ENCODE measurements at places on chromosomes 1 and 21.

GRCh38 chr1:41840592-41841246 is 78.0 kb downstream of the HIVEP3 start:
- DNase-seq: no peak

DNA sequence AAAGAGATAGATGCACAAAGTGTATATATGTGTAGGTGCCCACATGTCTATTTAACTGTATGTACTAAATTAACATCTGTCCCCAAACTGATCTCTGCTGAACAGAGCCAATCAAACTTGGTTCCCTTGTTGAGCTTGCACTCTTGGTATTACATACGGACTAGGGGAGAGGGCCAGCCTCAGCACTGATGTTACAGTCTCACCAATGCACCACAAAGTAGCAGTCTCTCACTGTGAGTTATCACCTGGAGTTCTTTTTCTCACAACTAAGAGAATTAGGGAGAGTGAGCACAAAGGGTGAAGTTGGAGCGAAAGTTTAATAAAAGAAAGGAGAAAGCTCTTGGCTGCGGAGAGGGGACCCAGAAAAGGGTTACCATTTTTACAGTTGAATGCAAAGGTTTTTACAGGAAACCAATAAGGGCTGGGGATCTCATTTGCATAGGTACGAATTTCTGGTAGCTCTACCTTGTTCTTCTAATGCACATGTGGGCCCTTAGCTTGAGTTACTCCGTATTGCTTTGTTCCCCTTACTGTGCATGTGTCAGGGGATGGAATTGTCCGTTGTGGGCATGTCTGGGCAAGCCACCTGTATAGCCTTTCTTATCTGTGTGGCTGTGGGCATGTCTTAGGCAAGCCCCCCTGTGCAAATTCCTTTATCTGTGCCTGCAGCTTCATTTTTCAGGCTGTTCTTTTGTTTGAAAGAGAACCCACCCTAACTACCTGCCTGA is 13.3 kb upstream of the CHI3L2 start:
- DNase-seq: no peak

DNA sequence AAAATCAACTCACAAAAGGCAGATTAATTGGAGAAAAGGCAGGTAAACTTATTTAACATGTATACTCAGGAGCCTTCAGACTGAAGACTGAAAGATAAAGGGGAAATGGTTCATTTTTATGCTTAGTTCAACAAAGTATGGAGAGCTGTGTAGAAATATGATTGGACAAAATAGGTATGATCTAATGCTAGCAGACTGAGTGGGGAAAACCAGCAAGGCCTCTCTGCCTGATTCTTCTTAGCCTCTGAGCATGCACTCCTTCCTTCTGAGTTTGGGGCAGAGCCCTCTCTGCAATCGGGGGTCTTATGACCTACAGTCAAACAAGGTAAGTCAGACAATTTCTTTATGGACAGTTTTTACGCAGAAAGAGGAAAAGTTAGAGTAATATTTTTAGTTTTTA is 38.8 kb upstream of the SUCO start:
- DNase-seq: no peak

GRCh38 chr1:79472067-79472656 is 465.6 kb upstream of the ADGRL4 start:
- DNase-seq: no peak

DNA sequence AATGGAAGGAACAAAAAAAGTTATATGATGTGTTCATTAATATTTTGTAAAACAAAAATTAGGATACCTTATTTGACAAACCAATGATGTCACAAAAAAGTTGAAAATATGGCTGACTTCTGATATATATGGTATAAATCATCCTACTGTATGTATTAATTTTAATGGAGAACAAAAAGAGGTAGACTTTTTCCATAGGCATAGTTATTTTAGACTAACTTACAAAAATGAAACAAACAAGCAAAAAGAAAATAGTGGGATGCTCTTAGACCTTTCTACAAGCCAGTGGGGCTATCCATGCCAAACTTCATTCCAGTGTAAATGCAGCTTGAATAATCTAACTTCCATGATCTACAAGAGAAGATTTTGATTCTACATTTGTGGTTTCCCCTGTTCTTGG is 522 bp upstream of the SPTA1 start:
- no peak for DNase-seq

DNA sequence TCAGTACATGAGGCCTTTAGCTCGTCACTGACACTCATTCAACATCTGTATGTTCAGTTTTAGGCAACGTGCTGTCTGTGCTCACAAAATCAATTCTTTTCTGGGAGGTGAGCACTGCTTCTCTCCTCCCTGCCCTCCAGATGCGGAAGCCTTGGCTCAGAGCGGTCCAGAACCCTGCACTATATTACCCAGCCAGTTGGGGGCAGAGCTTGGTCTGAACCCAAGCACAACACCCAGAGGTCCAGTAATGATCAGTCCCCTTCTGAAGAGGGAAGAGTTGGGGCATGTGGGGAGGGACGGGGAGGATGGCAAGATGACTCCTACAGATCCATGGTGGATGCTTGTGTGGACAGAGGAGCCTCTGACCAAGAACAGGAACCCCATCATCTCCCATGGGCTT is 5.6 kb upstream of the DSCAM start:
- DNase-seq: no peak

DNA sequence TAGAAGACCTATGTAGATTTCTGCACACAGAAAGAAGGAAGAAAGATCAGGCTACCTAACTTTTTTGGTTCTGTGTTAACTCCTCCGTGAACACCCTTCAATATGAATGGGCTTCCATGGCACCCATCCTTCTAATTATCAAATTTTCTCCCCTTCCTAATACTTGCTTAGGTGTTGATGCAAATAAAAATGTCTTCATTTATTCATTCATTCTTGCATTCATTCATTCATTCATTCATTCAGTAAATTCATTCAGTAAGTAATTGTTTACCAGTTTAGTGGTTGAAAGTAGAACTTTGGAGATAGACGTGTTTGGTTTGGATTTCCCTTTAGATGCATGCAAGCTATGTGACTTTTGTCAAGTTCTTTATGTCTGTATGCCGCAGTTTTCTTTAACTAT is 4.6 kb downstream of the CHI3L2 start:
- DNase-seq: no peak

DNA sequence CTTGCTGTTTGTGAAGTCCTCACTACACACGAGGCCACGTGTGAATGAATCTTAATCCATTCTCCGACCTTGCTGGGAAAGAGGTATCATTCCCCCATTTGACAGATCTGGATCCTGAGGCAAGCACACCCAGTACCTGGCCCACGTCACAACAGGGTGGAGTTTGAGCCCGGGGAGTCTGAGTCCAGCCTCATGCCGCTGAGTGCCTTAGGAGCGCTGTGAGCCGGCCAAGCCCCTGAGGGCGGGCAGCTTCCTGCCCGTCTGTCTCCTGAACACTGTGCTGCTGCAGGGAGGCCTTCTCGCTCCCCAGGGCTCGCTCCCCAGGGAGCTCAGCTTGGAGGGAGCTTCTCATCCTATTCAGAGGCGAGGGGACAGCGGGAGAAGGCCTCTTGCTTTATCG is 29.7 kb downstream of the SLC45A1 start:
- DNase-seq: no peak

DNA sequence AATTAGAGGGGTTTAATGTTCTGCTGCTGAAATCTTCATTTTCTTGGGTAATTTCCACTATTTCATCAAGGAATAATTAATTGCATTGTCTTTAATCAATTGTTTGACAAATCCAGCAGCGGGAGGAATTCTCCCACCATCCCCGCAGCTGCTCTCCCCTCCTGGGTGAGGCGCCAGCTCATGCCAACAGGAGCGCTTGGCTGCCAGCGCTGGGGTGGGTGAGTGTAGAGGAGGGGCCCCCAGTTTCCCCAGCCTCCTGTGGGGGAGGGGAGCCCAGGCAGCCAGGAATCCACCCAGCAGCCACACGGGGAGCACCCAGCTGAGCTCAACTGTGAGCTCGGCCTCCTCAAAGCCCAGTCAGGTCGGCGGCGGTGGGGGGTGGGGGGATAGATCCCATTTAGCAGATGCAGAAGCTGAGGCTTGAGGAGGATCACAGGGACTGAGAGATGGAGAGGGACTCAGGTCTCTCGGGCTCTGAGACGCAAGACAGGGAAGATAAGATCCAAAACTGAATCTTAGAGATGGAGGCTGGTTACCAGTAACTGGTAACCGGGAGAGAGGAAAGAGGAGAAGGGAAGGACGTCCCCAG is 46.5 kb downstream of the FOXO6 start:
- no peak for DNase-seq

- DNase-seq: no peak
These were observed 108.7 kb downstream of the KCNJ15 start for GRCh38 chr21:38365521-38365920.

DNA sequence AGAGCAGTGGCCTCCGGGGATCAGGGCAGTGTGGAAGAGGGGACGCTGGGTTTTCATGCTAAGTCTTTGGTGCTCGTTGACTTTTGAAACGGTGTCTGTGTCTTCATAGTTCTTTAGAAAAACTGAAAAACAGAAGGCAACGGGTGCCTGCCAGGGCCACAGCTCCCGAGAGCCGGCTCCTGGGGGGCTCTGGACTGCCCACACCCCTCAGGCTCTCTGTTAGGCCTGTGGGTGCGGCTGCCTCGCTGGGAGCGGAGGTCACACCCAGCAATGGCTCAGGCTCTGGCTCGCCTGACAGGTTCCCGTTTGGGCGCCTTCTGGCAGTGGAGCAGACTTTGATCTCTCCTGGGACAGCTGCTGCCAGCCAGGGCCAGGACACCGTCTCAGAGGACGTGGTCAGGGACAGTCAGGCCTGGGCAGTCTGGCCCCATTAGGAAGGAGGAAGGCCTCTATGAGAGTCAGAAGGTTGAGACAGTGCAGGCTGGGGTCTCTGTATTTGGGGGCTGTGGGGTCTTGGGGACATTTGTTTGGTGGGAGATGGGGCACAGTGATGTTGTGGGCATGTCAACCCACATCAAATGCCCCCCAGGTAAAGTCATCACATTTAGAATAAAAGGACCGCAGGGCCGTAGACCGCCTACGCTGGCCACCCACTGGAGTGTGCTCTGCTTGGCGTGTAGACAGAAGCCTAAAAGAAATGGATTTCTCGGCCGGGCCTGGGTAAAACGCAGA is 5.6 kb downstream of the ARHGEF16 start:
- no peak for DNase-seq

DNA sequence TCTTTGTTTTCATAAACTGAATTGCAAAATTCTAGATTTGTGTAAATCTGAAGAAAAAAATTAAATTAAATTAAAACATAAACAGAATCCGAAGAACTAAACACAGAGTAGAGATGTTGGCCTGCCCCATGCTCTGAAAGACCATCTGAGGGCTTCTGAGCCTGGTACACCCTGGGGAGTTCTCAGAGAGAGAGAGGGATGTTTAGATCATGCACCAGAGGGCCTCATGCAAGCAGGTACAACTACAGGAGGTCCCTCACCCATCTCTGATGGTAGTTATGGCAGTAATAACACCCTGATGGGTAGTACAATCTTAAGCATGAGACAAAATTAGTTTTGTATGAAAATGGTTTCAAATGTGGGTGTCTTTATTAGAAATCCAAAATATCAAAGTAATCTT is 127.7 kb downstream of the TGFB2 start:
- DNase-seq: no peak

DNA sequence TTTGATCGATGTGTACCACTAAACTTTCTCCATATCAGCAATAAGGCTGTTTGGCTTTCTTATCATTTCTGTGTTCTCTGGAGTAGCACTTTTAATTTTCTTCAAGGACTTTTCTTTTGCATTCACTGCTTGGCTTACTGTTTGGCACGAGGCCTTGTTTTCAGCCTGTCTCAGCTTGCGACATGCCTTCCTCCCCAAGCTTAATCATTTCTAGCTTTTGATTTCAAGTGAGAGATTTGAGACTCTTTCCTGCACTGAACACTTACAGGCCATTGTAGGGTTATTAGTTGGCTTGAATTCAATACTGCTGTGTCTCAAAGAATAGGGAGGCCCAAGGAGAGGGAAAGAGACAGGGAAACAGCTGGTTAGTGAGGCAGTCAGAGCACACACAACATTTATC is 120.6 kb upstream of the KCND3 start:
- no peak for DNase-seq

DNA sequence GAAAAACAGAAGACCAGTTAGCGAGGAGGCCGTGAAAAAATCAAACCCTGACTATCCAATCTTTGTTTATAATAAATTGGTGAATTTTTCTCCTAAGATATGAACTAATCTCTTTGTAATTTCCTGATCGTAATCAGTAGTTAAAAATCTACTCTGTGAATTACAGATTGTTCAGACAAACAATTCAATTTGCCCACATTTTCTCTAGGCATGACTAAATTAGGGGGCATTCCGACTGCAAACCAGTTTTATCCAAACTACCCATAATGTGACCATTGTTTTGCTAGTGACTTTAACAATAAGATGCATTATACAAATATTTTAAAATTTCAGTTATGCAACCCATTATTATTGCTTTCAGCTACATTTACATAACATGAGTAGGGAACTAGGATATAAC is 546.9 kb upstream of the ADAMTS5 start:
- DNase-seq: no peak

- DNase-seq: no peak
These were observed 9.5 kb downstream of the ATP1B1 start for GRCh38 chr1:169115891-169116585.

DNA sequence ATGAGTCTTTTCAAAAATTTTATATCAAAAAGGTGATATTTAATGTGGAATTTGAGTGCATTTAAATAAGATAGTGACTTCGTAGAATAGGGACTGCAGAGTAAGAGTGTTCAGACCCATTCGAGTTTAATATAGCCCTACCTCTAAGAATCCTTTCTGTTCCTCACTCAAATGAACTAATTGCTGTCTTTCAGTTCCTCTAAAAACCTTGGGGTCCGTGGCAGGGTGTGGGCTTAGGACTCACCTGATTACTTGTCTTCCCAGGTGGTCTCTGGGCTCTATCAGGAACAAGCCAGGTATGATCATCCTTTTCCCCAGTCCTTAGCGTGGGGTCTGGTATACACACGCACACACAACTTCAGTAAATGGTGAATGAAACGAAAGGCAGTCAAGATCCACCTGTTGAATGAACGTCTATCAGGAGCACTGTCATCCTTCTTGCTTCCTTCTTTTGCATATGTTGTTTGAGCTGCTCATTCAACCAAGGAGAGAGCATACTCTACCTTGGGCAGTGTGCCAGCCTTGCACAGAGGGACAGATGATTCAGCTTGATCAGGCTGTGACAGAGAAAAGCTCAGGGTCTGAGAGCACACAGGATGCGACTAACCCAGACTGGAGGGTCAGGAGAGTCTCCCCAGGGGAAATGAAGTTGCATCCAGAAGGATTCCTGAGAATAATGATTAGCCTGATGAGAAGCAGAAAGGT is 1.2 kb upstream of the RNF11 start:
- DNase-seq: peak; percentile 43

DNA sequence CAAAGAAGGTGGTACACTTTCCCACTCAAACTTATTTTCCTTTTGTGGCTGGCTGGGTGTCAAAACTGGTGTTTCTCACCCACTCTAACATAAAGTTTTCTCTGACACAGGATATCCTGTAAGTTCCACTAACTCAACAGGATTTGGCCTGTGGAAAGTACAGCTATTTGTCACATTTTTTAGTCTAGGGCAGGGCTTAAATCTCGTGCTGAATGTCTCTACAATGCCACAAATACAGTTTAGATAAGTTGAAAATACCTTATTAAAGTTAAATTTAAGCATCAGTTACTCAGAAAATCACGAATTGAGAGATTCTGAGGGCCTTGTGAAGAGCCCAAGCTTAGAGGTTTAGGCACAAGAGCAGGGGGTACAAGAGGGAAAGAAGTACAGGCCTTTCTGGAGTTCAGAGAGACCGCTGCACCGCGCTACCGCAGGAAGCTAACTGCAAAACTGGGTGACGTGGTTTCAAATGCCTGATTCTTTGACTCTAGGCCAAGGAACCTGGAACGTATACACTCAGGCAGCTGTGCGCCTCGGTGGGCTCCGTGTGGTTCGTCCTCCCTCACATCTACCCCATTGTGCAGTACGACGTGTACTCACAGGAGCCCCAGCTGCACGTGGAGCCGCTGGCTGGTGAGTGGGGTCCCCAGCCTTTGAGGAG is 23.4 kb upstream of the PWP2 start:
- DNase-seq: no peak

Measured in fibroblast of skin of abdomen (primary cell).